ENCODE measurements at places on chromosomes 5 and 9.

- DNase-seq, result no peak
Observed at GRCh38 chr5:96756985-96757384, 50.8 kb downstream of the ERAP1 start.

DNA sequence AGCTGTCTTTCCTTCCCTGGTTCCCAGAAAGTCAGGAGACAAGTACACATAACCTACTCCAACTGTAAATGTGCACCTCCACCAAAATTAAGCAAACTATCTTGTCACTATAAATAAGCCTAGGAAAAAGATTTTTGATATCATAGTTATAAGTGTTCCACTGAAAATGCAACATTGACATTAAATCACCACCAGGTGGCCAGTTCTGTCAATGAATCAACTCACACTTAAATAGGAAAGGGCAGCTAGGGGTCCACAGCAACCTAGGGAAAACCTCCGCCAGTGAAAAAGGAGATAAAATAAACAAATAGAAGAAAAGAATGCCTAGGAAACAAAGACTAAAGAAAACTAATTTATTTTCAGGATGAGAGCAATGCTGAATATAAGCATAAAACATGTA lies 243.0 kb upstream of the PTPRD start:
- DNase-seq, result no peak

DNA sequence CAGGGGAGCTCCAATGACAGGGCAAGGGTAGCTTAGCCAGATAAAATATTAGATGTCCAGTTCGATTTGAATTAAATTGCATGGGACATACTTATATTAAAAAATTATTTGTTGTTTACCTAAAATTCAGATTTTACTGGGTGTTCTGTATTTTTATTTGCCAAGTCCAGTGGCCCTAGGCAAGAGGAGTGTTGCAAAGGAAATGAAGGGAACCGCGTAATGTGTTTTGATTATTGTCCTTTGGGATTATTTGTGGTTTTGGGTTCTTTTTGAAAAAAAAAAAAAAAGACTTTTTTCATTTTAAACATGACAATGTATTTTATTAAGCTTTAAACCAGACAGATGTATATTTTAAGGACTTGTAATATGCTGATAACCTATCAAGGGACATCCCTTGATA lies 179.3 kb downstream of the C9orf152 start:
- no peak for DNase-seq

- no peak for DNase-seq
Observed at GRCh38 chr5:44565902-44566301, 176.7 kb upstream of the FGF10 start.
